ENCODE measurements at places on chromosomes 5 and 9.

DNA sequence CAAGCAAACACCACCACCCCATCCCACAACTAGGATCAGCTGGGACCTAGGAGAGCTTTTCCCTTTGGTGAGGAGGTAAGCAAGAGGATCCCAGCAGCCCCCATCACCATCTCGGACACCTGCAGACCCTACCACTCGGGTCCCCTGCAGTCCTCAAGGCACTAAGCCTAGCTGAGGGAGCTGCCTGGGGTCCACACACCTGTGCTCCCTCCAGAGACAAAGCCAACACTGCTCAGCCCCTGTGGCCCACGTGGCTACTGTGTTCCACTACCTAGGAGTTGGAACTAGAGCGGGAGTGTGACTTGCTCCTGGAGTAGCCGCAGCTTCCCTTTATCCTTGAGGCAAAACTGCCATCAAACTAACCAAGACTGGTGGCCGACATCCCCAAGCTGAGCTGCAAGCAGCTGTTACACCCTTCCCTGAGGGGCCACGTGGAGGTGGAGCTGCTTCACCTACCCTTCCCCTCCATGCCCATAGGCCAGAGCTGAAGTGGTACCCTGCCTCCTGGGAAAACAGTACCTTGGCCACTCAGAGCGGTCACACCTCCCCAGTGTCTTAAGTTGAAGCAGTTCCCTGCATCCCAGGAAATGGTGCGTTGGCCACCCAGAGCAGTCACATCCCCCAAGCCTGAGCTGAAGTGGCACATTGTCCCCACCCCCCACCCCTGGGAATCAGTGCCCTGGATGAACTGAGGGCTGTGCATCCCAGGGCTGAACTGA is 205.5 kb downstream of the CACNA1B start:
- DNase-seq = no peak

DNA sequence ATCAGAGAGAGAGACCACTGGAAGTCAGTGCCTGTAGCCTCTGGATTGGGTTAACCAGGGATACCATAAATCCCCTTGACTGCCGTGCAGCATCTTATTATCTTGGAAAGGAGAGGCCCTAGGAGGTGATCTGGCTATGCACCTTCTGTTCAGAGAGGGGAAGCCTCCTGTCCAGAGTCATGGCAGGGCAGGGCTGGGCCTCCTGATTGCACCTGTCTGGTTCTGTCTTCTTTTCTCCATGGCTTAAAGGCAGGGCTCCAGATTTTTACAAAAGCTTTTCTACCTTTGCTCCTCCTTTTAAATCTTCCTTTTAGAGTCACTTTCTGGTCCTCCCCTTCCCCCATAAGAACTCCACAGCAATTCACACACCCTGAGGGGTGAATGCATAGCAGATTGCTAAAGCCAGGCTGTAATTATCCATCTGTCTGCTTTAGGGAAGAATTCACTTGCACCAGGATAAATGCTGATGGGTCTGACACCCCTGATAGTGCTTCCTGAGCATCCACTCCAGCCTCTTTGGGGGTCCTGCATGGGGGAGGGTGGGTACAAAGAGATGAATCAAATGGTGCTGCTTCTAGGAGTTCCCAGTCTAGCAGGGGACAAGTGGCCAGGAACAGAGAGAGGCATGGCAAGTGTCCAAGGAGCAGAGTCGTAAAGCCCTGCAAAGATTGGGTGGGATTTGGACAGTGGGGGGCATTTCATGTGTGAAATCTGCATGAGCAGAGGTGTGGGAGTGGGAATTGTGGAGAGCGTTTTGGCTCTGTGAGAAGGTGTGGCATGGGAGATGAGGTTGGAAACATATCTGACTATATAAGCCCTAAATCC is 141.3 kb upstream of the ALDH1B1 start:
- DNase-seq = no peak

DNA sequence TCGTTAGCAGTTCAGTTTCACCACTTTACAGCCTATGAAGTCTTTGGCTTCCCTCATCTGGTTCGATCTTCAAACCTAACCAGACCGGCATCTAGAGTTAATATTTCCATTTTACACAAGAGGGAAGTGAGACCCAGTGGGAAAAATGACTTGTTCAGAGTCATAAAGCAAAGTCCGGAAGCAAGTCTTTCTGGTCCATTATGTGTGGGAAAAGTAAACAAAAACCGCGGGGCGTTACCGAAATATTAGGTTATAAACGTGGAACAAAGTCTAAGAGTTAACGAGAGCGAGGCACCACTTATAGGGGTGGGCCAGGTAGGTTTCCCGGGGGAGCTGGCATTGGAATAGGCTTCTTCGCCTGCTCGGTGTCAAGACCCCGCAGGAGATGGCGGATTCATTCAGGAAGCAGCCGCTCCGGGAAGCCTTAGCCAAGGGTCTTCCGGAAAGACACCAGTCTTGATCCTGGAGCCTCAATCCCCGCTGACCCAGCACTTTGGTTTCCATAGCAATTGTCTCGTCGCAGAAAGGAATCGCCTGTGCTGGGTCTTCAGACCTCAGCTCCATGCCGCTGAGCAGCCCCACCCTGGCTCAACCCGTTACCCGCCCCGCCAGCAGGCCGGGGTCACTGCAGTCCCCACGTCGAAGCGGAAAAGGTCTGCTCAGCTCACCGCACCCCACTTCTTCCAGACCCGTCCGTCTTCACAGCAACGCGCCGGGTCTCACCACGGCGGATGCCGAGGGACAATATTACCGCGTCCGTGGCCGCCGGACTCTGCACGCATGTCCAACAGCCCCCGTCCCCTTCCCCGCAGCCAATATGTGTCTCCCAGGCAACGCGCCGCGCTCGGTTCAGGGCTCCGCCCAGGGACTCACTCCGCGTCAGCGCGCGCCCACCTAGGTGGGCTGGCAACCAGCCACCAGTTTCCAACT is at the start of gene C5orf52:
C5orf52 (plus strand) TSS at position 872 of the 930 bp plus-strand sequence. CDS start 82 bp downstream, outside the sequence.
- no peak for DNase-seq

DNA sequence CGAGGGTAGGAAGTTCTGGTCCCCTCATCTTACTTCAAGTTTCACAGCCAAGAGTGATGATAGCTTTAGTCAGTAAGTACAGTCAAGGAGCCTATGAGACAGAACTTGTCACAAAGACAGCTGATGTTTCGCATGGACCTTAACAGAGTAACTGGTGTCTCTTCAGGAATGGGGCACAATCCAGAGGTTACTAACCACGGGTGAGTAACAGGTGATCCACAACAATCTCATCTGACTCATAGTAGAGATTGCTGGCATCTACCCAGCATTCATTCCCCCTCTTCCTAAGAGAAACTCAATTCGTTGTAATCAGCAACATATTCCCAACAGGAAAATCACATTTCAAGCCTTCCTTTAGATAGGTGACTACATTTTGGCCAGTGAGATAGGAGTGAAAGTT is 126.7 kb downstream of the SNX18 start:
- DNase-seq = no peak

DNA sequence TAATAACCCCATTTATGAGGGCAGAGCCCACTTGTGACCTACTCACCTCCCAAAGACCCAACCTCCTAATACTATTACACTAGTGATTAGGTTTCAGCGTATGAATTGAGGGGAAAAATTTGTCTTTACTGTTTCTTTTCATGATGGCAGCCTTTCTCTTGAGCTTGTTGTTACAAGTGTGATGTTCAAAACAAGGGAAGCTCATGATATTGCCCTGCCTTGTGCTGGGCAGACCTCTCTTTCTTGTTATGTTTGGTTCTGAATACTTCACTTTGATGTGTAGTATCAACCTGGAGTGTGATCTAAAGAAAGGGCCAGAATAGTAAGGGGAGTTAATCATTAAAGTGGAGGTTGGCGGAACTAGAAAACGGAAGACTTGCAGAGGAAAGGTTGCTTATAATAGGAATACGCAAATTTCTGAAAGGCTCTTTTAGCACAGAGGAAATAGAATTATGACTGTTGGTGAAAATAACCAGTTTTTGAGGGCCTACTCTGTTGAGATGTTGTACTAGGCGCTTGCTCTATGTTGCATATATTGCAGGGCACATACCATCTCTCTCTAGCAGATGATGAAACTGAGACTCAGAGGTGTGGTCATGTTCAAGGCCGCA is 68.2 kb downstream of the MELK start:
- DNase-seq = no peak

GRCh38 chr5:38362713-38363112 is 104.4 kb downstream of the EGFLAM start:
- DNase-seq = no peak

- no peak for DNase-seq
These were observed 24.3 kb downstream of the DUSP1 start for GRCh38 chr5:172746725-172747124.

GRCh38 chr5:179323026-179323870 is 22.0 kb downstream of the ADAMTS2 start:
- DNase-seq = no peak

DNA sequence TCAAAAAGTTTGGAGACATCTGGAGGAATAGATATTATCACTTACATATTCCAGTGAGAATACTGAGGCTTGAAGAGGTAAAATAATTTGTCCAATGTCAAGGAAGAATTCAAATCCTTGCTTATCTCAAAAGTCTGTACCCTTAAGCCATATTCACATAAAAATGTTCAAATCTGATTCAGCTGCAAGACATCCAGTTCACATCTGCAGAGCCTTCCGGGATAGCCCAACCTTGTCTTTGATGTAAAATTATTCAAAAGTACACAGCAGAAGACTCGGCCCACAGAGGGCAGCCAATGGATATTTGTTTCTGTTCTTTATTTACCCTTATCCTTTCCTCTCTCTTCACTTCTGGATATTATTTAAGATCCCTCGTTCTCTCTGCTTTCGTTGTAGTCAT is 1183.8 kb upstream of the WWC1 start:
- no peak for DNase-seq

DNA sequence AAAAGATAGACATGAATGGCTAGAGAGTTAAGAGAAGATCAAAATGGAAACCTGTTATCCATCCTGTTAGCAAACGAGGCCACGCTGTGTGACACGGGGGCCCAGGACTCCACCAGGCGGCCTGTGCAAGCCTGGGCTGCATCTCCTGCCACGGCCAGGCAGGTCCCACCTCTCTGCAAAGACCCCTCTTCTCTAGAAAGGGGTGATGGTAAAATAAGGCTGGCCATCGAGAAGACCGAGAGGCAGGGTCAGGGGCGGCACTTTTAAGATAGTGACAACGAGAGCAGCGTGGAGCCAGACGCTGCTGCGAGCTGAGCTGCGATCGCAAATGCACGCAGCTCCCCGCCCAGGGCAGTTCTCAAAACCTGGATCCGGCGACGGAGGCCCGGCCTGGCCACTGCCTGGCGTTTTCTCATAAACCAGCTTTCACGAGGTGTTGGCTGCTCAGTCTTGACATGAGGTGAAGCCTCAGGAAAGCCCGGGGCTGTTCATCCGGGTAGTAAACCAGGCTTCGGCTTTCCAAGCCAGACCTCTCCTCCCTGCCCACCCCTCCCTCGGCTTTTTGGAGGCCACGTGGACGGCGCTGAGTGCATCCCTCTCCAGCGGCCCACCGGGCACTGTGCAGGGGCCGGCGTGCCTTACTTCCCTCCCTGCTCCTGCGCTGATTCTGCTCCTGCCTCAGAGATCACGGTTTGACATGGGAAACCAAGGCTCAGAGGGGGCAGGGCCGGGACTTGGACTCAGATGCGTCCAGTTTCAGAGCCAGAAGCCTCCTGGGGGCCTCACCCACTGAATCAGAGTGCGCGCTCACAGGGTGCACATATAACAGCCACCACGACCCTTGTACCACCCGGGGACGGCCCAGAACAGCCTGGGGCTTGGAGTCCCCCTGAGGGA is 151.6 kb upstream of the PHYKPL start:
- no peak for DNase-seq

GRCh38 chr5:172521338-172521932 is 67.1 kb upstream of the SH3PXD2B start:
- DNase-seq = no peak

DNA sequence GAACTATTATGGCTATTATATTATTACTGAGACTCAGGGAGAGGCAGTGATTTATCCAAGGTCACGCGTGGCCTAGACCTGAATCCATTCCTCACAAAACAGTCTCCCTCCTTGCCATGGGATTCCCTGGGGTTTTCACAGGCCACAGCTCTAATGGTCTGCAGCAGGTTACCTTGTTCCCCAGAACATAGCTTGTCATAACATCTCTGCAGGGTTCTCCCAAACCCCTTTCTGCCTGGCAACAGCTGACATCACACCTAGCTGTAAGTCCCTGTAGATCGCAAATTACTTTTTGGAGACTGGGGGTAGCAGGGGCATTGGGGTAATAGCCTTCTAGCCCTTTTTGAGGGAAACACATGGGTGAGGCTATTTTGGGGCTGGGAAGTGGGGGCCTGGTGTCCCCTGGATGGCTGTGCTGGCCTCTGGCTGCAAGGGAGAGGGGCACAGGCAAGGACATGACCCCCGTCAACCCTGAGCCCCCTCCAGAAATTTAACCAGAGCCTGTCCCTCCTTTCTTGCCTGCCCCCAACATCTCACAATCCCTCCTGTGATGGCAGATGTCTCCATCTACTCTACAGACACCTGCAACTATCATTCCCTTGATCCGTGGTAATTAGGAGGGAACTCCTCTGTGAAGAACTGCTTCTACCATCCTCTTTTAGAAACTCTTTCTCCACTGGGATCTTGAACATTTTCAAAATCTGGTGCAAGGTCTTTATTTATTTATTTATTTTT is 1.3 kb downstream of the CD74 start:
- DNase-seq = no peak
